Activated CD4-positive, alpha-beta T cell treated with anti-CD3 and anti-CD28 coated beads, Interleukin-2, amount 50 U/mL, for 16 hours (primary cell): ENCODE measurements at places on chromosomes 16 and 17.
A peak's percentile ranks its signal among the peaks of the same experiment; 100 is the strongest.

DNA sequence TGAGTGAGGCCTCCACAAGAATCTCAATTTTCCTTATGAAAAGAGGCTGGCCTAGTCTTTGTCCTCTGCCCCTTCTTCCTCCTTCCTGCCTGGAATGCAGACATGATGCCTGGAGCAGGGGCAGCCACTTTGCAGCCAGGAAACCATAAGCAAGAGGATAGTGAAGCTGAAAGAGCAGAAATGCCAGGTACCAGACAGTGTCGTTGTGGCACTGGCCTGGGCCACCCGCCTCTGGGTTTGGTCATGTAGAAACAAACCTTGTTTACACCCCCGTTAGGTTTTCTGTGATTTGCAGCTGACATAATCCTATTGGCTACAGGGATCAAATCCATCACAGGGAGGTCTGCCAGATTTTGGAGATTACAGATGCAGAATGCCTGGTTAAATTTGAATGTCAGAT, 16.5 kb downstream of the CBFA2T3 start:
- no peak for DNase-seq

DNA sequence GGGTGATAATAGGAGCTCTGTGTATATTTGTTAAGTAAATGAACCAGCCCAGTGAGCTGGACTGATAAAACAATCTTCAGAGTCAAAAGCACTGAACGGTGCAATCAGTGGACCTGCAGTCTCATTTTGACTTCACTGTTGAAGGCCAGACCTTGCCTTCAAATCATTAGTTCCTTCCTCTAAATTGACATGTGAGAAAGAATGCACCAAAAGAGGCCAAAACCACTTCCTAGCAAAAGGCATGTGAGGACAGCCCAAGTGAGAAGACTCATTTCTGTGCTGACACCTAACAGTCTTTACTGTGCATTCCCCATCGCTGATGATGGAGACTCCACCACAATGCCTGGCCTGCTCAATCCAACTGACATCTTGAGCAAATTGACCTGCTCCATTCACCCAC, 10.6 kb downstream of the GTF3C1 start:
- DNase-seq = peak; percentile 37

- peak; percentile 16 for DNase-seq
Measured at GRCh38 chr16:67277294-67277998, 1.9 kb upstream of the PLEKHG4 start.

- DNase-seq = no peak
Measured at GRCh38 chr16:10660950-10661635, 33.6 kb downstream of the TEKT5 start.

DNA sequence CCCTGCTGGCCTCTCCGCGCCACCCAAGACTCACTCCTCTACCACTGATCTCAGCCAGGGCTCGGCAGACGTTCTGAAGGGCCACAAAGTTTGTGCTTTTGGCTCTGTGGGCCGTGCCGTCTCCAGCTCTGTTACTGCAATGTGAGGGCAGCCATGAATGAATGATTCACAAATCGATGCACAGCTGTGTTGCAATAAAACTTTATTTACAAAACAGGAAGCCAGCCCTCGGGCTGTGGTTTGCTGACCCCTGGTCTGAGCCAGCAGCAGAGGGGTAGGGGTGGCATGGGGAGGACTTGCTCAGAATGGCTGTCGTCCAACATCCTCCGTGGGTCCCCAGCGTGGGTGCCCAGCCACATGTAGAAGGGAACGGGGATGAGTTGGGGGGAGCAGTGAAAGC, 63.0 kb upstream of the PVALEF start:
- DNase-seq = no peak

DNA sequence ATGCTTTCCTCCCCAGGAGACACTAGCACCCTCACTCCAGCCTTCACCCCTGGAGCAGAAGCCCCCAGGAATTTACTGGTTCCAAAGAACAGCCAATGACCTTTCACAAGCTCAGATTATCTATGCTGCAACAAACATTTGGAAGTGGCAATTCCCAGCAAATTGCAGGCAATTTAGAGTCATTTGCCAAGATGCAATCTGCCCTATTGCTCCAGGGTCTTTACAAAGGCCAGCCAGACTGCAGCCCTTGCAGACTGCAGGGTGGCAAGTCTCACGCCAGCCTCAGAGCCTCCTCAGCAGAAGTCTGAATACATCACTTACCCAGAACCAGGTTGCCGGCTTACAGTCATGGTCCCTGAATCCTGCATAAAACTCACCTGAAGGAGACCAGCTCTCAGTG, 21.8 kb downstream of the AXIN1 start:
- DNase-seq = no peak

DNA sequence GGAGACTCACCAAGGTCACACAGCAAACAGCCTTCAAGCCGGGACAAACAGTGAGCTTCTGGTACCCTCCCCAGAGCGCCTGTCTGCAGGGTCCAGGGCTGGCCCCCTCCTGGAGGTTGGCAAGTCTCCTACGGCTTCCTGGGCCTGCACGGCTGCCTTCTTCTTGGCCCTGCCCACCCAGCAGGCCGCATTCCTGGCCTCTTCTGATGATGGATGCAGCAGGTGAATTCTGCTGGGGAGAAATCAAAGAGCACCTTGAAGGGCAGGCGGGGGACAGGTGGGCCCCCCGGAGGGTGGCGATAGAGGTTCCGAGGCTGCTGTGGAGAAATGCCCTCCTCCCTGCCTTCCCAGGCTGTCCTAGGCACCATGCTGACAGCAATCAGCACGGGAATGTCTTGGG, 3.8 kb upstream of the NOS2 start:
- DNase-seq = no peak
